ENCODE measurements at places on chromosomes 4 and X. TPM values are rescaled to one million over a fixed set of nuclear protein-coding genes. Genes with fewer than 3 reads are reported as not detected.

Gene NPY5R
- 39.5 TPM for total RNA-seq

Gene ADRA2C
- total RNA-seq: 3.7 TPM

DNA sequence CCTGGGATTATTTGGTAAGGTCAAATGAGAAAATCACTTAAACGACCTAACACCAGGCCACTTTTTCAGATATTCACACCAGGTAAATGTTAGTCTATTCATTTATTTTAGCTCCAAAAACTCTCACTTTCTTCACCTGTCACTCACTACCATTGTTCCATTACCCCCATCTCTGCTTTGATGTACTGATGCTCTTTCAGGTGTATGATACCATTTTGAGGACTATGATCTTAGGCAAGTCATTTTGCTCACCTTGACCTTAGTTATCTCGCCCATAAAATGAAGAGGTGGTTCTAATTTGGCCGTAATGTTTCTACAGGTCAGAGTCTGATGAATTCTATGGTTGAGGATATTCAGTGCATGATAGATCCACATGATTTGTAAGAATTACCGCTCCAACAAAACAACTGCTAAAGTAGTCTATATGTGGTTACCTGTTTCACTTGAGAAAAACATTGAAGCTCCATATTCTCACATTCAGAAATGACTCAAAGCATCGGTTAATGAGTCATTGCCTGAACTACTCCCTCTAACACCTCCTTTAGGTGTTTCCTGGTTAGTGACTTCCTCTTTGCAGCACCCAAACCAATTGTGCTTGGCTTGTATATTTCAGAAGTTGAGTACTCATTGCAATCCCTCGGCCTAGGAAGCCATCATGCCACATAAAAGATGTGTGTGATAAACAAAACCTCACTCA lies 4.5 kb downstream of the DTHD1 start:
- DNase-seq: no peak

DNA sequence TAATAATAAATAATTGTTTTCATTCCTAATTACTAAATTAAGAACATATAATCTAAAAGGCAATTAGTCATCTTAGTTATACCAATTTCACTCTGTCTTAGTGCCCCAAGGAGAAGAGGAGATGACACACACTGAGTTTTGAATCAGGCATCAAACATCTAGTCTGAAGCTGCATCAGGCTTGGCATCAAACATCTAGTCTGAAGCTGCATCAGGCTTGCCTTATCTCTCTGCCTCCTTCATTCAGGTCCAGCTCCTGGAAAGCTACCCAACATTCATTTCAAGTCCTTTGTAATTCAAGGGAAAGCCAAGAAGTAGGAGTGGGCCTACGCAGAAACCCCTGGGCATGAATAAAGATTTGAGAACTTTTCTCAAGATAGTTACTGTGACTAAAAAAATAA lies 62.2 kb downstream of the SH3RF1 start:
- DNase-seq: no peak

DNA sequence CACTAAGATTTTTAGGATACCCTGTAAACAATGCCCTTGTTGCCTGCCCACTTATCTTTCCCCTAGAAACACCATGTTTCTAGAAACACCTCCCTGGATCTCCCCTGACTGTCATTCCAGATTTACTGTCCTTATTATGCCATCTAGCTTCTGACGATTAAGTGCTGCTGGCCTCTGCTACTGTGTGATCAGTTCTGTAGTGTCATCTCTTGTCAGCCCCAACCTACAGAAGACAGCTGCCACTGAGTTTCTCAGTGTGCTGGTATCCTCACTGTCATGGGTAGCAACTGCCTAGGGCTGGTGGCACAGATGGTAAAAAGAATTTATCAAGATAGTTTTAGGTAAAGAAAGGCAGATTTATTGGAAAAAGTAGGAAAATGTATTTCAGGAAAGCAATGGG lies 68.7 kb upstream of the WWC2 start:
- no peak for DNase-seq

- no peak for DNase-seq
These were observed 32.7 kb downstream of the DCAF8L2 start for GRCh38 chrX:27622883-27623282.

DNA sequence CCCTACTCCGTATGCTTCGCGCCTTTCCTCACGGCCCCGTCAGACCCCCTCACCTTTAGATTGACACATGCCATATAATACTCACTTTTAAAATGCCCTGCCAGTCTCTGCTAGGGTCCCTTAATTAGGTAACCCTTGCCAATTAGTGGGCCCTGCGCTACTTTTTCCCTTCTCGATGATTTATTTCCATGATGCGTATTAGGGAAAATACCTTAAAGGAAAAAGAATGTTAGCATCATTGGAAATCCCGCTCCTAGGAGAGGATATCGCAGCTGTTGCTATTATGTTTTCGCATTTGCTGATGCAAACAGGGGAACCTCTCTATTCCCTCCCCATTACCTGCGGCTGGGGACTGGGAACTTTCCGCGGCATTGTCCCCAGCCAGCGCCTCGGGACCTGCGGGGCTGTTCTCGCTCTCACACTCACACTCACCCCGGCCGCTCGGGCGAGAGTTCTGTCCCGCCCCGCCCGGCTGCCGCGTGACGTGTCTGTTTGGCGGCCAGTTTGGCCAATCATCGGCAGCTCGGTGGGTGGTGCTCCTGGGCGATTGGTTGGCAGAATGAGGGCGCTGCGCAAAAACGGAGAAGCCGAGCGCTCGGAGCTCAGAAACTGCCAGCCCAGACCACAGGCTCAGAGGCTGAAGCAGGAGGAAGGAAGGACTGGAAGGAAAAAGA lies at the start of gene PCDH10:
PCDH10 (plus strand) TSS at position 605 of the 674 bp plus-strand sequence. CDS start 847 bp downstream, outside the sequence.
- DNase-seq: peak; percentile 90

- no peak for DNase-seq
These were observed 324.3 kb upstream of the SLIT2 start for GRCh38 chr4:19927381-19927780.

Measured in frontal cortex (tissue), 4 donors.